ENCODE measurements at places on chromosomes 12 and 14.

DNA sequence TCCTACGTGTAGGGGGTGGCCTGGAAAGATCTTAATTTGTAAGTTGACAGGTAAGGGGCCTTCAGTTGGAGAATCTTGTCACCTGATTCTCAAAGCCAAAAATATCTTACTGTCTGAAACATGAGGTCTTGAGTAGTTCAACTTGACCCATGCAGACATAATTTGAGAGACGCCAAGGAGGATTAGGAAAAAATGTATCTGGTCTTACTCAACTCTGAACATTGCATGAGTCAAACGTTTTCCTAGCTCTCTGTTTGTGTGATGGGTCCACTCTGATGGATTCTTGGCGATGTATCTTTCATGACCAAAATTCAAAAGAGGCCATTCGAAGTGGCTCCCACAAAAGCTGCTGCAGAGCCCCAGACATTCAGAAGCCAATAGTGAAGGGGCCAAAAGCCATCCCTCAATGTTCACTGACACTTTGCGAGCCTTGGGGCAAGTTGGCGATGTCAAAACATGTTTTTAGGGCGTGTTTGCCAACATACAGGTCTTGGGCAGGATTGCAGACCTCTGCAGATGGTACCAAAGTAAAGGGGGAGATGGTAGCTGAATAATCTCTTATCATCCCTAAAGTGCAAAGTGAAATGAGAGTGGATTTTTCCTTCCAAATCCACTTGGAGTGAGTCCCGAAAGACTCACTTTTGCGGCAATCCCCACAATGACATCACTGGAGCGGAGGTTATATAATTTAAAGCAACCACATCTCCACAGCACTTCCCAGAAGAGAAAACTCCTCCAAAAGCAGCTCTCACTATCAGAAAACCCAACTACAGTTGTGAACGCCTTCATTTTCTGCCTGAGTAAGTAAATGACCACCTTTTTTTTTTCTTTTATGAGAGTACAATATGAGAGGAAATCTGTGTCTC, at the start of gene BDKRB1:
TSS of gene BDKRB1 (plus strand) at position 710 of the 866 bp plus-strand sequence. CDS start 7,473 bp downstream, outside the sequence.
- DNase-seq, result peak; percentile 92

GRCh38 chr12:39103552-39104165, 198.3 kb upstream of the CPNE8 start:
- peak; percentile 71 for DNase-seq

DNA sequence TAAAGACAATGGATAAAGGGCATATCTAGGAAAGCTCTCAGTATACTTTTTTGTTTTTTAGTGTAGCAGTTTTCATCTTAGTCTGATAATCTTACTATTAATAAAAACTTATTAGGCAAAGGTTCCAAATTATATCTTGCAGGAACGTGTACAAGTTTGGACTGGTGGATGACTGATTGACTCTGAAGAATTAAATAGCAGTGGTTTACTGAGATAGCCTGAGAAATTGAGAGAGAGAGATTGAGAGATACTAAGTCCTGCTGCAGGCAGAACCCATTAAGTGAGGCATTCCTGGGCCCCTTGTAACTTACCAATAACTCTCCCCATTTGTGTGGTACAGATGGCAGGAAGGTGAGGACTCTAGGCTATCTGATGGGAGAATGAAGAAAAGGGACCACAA, 80.2 kb upstream of the SLC38A2 start:
- DNase-seq, result no peak

GRCh38 chr14:39267608-39268005, 33.9 kb downstream of the MIA2 start:
- no peak for DNase-seq

DNA sequence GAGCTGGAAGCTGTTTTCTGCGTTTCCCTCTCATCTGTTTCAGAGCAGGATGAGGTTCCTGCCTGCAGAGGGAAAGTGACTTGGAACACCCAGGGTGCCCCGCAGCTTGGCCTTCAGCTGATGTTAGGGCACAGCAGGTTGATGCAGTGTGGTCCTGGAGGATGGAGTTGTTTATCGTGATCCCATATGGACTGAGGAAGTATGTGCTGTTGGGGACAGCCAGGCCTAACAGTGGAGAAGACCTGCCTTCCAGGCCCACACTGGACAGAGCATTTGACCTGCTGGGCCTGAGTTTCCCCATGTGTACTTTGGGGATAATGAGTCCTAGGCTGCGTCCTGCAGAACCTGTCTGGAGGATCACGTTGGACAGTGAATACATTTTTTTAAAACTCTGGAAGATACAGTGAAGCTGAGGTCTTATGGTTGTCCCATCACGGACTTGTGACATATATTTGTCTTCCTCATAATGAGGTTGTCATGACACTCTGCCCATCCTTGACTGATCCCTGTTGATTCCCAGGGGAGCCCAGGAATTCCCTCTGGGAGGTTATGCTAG, 12.8 kb downstream of the SERPINA1 start:
- no peak for DNase-seq

DNA sequence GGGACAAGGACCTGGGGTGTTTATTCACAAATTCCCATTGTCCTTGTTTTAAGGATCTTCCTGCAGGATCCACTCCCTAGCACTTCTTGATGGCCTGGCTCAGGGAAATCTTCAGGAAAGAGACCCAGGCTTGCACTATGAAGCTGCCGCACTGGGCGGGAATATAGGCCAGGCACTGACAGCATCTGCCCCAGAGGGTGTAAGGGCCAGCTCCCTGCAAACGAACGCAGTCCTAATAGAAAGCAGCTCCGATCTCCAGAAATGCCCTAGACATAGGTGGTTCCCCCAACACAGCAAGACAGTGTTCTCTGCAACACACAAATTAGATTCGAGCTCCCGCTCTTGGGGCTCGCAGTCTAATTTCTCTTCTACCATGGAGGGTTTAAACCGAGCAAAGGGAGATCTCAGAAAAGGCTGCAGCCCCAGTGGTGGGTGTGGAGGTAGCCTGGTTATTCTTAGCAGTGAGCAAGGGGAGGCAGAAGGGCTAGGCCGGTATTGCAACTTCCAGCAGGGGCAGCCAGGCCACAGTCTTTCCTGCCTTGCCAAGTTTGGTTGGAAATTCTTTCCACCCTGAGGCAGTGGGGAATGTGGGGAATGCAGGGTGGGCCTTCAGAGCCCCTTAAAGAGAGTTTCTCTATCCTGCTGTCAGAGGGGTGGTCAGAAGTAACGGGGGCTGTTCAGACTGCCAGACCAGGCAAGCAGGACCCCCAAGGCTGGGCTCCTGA, 16.1 kb upstream of the WSCD2 start:
- DNase-seq, result no peak

GRCh38 chr12:115336506-115336905, 652.5 kb upstream of the TBX3 start:
- DNase-seq, result no peak

DNA sequence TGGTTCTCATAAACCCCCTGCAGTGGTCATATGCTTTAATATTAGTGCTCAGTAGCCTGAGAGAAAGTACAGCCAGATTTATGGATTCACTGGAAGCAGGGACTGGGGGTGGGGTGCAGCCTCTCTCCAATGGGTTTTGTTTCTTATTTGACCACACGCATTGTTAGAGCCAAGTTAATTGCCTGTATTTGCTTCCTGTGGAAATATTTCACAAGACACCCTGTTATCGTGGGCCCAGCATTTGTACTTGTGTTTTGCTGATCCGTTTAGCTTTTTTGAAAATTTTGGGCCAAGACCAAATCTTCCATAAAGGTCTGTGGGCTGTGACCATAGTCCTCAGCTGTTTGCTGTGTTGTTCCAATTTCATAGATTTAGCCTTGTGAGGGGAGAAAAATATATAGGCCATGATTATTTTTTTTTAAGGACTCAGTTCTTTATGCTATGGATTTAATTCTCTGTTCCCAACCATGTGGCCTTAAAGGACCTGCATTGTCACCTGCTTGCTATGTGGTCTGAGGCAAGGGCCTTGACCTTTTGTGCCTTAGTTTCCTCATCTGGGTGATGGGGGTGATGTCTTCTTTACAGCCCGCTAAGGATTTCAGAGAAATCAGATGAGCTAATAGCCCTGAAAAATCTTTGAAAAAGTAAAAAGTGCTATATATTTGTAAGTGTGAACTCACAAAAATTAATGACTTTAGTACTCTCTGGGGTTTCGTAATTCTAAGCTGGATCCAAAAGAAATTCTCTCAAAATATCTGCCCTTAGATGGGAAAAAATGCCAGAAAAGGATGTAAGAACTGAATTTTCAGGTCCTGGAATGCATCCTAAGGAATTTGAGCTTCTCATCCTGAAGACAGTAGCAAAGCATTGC, 370.2 kb downstream of the DPF3 start:
- no peak for DNase-seq
